Activated CD8-positive, alpha-beta memory T cell treated with anti-CD3 and anti-CD28 coated beads, Interleukin-2, amount 10 ng/mL, durations not matched to agents 7 days and 5 days (primary cell): ENCODE measurements at places on chromosomes 2 and 18.

DNA sequence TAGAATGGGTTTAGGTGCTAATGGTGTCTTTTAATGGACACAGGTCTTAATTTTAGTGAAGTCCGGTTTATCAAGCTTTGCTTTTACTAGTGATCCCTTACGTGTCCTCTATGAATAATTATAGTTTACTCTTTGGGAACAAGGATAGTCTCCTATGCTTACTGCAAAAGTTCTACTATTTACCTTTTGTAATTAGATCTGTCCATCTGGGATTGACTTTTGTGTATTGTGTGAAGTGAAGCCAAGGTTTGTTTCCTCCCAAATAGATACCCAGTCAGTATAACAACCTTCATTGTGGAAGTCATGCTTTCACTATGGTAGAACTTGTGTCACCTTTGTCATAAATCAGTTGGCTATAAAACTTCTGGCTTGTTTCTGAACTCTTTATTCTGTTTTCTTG is 740.9 kb upstream of the CRIM1 start:
- no peak for DNase-seq

- no peak for DNase-seq
Observed at GRCh38 chr2:17461087-17461475, 57.2 kb downstream of the RAD51AP2 start.

DNA sequence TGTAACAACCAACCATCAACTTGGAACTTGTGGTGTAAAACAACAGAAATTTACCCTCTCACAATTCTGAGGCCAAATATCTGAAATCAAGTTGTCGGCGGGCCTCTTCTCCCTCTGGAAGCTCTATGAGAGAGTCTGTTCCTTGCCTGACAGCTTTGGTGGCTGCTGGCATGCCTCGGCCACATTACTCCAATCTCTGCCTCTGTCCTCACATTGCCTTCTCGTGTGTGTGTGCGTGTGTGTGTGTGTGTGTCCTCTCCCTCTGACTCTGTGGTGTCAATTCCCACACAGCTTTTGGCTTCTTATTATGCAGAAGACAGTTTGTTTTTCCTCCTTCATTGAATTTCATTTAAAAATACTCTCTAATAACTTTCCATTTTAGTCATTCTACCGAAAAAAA is 50.4 kb downstream of the ZDBF2 start:
- no peak for DNase-seq

DNA sequence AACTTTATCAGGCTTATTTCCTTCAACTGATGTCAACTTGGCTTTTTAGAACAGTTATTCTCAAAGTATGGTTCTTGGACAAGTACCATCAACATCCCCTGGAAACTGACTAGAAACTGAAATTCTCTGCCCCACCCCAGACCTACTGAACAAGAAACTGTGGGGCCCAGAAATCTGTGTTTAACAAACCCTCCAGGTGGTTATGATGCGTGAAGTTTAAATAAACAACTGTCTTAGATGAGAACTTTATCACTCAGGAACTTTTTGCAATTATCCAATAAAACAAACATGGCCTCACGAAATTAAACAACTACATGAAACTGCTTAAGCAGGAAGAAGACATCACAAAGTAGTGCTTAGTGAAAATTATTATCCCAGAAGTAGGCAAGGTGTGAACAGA is 4.4 kb downstream of the HIBCH start:
- no peak for DNase-seq

GRCh38 chr2:132884292-132884691 is 214.3 kb upstream of the LYPD1 start:
- no peak for DNase-seq

DNA sequence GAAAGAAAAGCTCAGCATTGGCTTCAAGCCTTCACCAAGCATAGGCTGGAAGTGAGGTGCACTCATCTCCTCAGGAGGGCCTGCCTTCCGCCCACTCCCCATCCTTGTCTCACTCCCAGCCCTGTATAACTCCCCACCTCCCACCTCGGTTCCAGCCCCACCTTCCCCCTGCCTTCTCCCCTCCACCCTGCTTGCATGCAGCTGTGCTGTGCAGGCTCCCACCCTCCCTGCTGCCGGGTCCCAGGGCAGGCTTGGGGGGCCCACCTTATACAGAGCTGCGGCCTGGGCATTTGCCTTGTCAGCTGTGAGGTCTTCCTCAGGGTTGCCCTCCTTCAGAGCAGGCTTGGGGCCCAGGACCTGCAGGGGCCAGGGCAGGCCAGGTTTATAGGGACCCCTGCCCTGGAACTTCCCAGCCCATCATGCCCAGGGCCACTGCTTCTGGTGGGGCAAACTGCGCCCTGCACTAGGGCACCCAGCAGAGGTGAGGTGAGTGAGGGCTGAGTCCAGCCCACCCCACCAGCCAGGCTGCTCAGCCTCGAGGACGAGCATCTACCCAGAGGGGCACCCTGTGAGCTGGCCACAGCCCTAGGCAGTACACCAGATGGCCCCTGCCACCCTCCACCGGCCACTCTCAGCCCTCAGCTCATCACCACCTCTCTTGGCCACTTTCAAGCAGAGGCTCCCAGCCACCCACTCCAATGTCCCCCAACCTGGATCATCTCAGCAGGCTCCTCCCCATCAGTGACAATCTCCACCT is 11.6 kb downstream of the CAPG start:
- no peak for DNase-seq

DNA sequence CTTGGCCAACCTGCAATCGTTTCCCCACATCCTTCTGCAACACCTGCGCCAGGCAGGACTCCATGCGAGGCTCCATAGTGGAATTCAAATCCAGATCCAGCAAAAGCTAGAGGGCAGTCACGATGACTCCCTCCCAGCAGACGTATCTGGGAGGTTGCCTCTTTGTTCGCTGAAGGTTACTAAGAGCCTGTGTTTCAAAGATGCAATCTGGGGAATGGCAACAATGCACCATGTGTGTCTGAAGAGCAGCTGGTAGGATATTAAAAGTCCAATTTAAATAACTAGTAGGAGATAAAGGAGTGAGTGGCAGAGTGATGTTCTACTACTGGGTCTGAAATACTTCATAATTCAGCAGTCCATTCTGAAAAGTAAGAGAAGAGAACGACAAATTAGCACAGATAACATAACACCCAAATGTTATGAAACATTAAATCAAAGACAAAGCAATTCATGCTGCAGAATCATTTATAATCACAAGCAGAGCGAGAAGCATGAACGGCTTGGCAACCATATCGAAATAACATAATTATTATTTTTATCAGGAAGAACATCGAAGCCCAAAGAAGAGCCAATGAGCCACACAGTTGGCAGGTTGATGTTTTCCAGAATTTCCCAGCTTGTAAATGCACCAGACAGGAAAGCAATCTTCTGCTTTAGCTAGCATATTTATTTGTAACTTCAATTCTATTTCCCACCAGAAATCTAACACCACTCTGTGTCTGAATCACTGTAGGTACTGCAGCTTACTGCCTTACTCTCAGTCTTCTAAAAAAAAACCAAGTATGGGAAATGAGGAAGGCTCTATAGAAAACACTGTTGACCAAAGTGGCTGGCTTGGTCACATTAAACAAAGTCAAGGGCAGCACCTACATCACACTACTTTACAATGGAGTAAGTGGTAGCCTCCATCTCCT is 43.2 kb downstream of the CLASP1 start:
- no peak for DNase-seq

- DNase-seq: no peak
Observed at GRCh38 chr2:10845640-10846039, 33.1 kb upstream of the PDIA6 start.

DNA sequence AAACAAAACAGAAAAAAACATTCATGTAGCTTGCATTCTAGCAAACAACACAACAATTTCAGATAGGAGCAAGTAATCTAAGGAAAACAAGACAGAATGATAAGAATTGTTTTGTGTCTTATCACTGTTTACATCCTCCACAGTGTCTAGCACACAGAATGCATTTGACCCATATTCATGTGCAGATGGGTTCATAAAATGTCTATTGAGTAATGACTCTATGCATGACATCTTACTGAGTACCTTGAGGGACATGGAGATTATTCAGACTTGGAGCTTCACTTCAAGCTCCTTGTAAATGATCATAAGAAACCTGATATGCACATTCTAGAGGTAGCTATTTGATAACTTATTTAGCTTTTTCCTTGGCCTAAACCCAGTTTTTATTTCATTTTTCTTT is 69.0 kb downstream of the DTNA start:
- DNase-seq: no peak

- DNase-seq: no peak
Observed at GRCh38 chr2:168096158-168096557, 151.2 kb downstream of the STK39 start.

DNA sequence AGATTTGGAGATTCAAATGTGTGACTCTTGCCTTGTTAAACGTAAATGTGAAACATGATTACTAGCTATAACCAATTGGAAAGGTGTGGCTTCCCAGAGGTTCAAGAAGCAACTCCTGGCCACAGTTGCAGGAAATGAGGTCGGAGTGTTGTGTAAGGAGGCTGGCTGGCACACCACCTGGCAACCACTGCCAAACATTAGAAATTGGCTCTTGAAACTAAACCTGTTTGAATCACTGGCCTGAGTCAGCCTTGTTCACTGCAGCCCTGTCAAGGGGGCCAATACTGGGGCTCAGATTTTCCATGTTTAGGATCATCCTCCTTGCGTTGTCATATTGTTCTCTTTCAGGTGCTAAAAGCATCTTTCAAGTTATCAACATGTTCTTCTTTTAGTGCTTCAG is 206.3 kb downstream of the ARL6IP6 start:
- no peak for DNase-seq

DNA sequence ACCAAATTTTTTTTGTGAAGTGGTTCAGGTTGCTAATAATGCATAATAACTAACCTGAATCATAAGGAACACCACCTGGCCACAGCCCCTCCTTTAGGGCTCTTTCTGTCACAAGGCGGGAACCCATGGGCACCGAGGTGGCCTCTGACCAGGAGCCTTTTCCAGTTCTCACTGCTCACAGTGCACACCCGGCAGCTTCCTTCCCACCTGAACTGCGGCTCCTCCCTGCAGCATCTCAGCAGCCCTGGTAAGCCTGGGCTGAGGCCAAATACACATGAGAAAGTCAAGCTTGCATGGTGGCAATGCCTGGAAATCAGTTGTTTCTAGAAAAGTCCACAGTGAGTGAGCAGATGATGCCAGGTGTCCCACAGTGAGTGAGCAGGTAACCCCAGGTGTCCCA is 77.6 kb upstream of the SNTG2 start:
- DNase-seq: no peak

- no peak for DNase-seq
Observed at GRCh38 chr18:78738076-78738690, 241.4 kb upstream of the SALL3 start.

- DNase-seq: no peak
Observed at GRCh38 chr2:85524336-85524908, 14.5 kb upstream of the MAT2A start.

- DNase-seq: no peak
Observed at GRCh38 chr2:219460424-219460926, 25.8 kb downstream of the SPEG start.

DNA sequence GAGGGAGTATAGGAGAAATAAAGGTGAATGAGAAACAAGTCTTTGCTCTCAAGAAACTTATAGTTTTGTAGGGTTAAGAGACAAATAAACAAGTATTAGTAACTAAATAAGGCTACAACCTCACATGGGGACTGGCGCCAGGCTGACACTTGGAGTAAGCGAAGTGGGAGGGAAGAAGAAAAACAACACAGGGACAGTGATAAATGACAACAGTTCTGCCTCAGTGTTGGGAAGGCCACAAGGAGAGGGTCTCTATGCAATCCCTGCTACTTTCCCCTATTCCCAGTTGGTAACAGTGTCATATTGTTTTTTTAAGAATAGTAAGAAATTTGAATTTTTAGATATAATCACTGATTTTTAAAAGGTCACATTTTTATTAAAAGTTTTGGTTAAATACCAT is 4.0 kb downstream of the APLF start:
- no peak for DNase-seq

DNA sequence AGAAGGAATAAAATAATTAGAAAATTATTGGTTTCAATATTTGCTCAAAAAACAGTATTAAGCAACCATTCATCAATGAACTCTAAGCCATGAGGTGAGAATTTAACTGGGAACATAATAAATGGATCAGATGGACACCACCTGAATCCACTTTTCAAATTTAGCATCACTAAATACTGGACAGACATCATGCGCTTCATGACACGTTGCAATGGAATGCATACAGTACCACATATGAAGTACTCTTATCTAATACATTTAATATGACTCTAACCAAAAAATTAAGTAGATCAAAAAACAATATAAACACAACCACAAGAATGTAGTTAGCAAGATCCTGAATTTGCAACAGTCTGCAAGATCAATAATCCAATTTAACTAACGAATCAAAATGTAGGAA is 76.6 kb downstream of the COBLL1 start:
- no peak for DNase-seq

- DNase-seq: no peak
Observed at GRCh38 chr18:9619056-9619455, 4.7 kb upstream of the PPP4R1 start.

DNA sequence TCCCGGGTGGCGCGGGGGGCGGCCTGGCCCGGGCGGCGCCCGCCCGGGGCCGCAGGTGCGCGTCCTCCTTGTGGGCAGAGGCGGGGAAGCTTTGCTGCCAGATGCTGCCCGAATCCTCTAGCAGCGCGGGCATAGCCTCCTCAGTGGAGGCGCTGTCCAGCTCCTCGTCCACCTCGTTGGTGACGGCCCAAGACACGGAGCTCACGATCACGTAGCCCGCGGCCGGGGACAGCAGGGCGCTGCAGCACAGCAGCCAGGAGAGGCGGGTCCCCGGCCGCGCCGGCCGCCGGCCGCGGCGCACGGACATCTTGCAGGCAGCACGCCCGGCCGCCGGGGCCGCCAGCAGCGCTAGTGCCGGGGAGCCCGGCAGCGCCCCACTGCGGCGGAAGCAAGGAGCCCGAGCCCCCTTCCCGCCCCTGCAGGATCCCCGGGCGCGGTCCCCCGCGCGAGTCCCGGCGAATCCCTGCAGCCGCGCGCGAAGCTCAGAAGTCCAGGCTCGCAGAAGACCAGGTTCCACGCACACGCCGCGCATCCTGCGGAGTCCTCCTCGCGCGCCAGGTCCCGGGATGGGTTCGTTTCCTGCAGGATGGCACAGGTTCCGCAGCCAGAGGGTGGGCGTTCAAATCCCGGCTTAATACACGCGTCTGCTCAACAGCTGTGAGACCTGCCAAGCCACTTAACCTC is at the start of gene CREG2:
TSS of gene CREG2 (minus strand) at position 353 of the 684 bp plus-strand sequence. CDS start at position 307, 46 bp downstream.
- peak; percentile 59 for DNase-seq

- no peak for DNase-seq
Observed at GRCh38 chr2:6103949-6104348, 411.8 kb downstream of the SOX11 start.

GRCh38 chr2:107621186-107622165 is 205.2 kb upstream of the RGPD4 start:
- DNase-seq: no peak

DNA sequence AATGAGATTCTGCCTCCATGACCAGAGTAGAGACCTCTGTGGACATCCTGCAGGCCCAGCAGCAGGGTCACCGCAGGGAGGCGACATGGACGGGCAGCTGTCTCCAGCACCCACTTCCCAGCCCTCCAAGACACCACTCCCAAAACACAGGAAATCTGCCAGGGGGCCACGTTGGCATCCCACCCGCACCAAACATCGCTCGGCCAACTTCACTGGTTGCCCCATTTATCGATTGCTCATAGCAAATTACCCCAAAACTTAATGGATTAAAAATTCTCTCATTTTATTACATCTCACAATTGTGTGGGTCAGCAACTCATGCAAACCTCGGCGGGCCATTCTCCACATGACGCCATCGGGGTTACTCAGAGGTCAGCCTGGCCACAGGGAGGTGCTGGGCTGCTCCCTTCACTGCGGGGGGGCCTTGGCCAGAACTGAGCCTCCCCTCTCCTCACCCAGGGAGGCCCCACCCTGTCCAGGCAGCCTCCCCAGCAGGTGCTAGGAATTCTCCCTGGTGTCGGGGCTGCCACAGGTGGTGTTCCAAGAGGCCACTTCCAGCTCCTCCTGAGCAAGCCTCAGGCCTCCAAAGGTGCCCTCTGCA is 420.7 kb upstream of the MYT1L start:
- DNase-seq: no peak
